ENCODE measurements at places on chromosomes 16 and 17. TPM values are rescaled to one million over a fixed set of nuclear protein-coding genes. Genes with fewer than 3 reads are reported as not detected.
A peak's percentile ranks its signal among the peaks of the same experiment; 100 is the strongest.

DNA sequence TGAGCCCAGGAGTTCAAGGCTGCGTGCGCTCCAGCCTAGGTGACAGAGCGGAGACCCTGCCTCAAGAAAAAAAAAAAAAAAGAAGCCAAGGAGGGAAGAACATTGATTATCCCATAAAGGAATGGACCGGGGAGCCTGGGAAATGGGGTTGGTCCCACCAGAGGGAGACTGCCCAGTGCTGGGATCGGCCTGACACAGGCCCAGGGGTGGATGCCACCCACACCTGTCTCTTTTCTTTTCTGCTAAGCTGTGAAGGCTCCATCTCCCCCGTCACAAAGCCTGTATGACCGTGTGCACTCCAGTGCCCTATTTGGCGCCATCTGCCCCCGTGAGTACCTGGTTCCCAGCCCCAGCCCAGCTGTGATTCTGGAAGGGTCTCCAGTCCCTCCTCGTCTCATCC, 15.7 kb downstream of the UBALD1 start:
- no peak overlapping the region for H3K4me3 ChIP-seq
- no peak for DNase-seq
- H3K36me3 ChIP-seq = no peaks in the 10 kb centered on the region
- H3K4me1 ChIP-seq = no peaks in the 10 kb centered on the region
- H3K27me3 ChIP-seq = peaks cover 7% of the 10 kb centered on the region

- peaks cover 8% of the 10 kb centered on the region for H3K4me1 ChIP-seq
- H3K36me3 ChIP-seq = no peaks in the 10 kb centered on the region
- H3K27ac ChIP-seq = no peak overlapping the region
Measured at GRCh38 chr16:85592700-85593493, 20.2 kb upstream of the GSE1 start.

DNA sequence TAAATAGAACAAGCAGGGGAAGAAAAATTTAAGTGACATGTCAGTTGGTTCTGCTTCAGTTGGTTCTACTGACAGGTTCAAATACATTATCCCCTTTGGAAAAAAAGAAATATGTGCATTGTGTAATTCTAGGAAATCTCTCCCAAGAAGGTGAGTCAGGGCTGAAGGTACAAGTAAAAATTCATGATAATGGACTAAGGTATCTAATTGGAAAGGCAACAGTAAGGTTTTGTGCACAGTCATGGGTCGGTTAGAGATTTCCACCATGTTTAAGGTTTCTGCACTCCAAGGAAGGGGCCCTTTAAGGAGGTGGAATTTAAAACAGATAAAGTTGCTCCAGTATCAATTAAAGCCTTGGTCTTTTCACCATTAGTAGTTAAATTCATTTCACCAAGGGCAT, 17.9 kb upstream of the B4GALNT2 start:
- no peak for DNase-seq
- H3K36me3 ChIP-seq = no peaks in the 10 kb centered on the region
- H3K27me3 ChIP-seq = peaks cover 6% of the 10 kb centered on the region
- H3K4me1 ChIP-seq = no peaks in the 10 kb centered on the region
- no peak overlapping the region for H3K4me3 ChIP-seq

DNA sequence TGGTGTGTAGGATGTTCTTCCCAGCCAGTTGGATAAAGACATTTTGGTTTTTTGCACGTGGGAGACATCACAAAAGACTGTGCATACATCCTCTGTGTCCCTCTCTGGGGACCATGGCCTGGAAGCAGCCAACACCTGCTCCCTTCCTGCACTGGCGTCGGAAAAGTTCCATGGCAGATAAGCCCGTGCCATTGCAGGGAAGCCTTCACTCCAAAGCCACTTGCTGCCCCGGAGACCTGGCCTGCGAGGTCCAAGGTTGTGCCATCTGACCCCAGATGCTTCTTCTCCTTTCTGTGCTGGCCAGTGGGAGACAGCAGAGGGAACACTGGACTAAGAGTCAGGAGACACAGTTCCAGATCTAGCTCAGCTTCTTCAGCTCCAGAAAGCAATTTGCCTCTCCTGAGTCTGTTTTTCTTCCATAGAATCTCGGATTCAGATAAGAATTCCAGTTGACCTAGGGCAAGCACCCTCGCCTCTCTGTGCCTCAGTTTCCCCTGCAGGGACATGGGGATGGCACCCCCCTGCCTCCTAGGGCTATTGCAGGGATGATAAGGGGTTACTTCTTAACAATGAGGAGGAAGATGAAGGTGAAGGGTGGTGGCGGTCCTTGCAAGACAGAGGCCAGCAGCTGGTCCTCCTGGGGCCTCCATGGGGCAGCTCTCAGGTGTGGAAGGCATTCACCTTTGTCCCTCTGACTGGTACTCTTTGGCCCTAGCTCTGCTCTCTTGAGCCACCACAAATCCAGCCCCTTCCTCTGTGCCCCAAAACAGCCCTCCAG, 134.2 kb downstream of the CMIP start:
- H3K27ac ChIP-seq = no peak overlapping the region
- no peak for DNase-seq
- H3K36me3 ChIP-seq = no peaks in the 10 kb centered on the region
- no peaks in the 10 kb centered on the region for H3K27me3 ChIP-seq
- no peak overlapping the region for H3K4me3 ChIP-seq

GRCh38 chr17:76278952-76279741, 14.0 kb downstream of the UBALD2 start:
- no peak overlapping the region for H3K27ac ChIP-seq
- H3K27me3 ChIP-seq = no peaks in the 10 kb centered on the region
- peak; percentile 19 for DNase-seq
- no peaks in the 10 kb centered on the region for H3K36me3 ChIP-seq

The ACSF2 gene
- 43.3 TPM for total RNA-seq

The NPIPA8 gene
- 7.2 TPM for total RNA-seq

The GNG13 gene
- not detected for total RNA-seq

GRCh38 chr16:84532855-84533486, 28.5 kb upstream of the MEAK7 start:
- peaks cover 28% of the 10 kb centered on the region for H3K4me1 ChIP-seq
- H3K4me3 ChIP-seq = no peak overlapping the region
- H3K36me3 ChIP-seq = no peaks in the 10 kb centered on the region
- peaks cover 4% of the 10 kb centered on the region for H3K27me3 ChIP-seq
- DNase-seq = no peak

GRCh38 chr17:28282596-28282995, 36.4 kb upstream of the TMEM97 start:
- H3K27ac ChIP-seq = peak overlapping the region; percentile 67
- H3K27me3 ChIP-seq = peaks cover 2% of the 10 kb centered on the region
- no peak overlapping the region for H3K4me3 ChIP-seq
- no peaks in the 10 kb centered on the region for H3K36me3 ChIP-seq
- DNase-seq = peak; percentile 87

GRCh38 chr17:57988301-57989250, 522 bp upstream of the VEZF1 start:
- H3K4me1 ChIP-seq = peaks cover 21% of the 10 kb centered on the region
- peak; percentile 49 for DNase-seq
- H3K27ac ChIP-seq = peak overlapping the region; percentile 94
- H3K4me3 ChIP-seq = peak overlapping the region; percentile 57
- no peaks in the 10 kb centered on the region for H3K27me3 ChIP-seq

DNA sequence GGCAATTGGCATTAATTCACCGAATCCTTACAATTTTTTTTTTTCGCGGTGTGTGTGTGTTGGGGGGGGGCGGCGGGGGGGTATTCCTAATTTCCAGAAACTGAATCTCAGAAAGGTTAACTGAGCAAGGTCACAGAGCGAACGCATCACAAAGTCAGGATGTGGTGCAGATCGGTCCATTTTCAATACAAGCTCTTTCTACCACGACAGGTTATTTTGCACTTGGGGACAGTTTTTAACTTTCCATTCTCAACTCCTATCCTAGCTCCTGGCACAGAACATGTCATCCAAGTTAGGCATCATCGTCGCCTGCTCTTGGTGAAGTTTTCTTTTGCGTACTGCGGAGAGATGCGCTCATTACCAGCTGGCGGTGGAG, 15.4 kb upstream of the ERN1 start:
- DNase-seq = no peak
- H3K27me3 ChIP-seq = no peaks in the 10 kb centered on the region
- peak overlapping the region; percentile 86 for H3K4me3 ChIP-seq
- no peaks in the 10 kb centered on the region for H3K36me3 ChIP-seq
- peak overlapping the region; percentile 64 for H3K27ac ChIP-seq

- peaks cover 44% of the 10 kb centered on the region for H3K36me3 ChIP-seq
- no peak overlapping the region for H3K27ac ChIP-seq
- peaks cover 40% of the 10 kb centered on the region for H3K4me1 ChIP-seq
- no peak overlapping the region for H3K4me3 ChIP-seq
- no peaks in the 10 kb centered on the region for H3K27me3 ChIP-seq
Measured at GRCh38 chr17:28343491-28343932, 8.0 kb downstream of the TNFAIP1 start.

The UTS2R gene
- total RNA-seq = not detected

GRCh38 chr17:32382526-32383223, 32.7 kb downstream of the ZNF207 start:
- H3K4me3 ChIP-seq = no peak overlapping the region
- H3K36me3 ChIP-seq = peaks cover 45% of the 10 kb centered on the region
- no peaks in the 10 kb centered on the region for H3K27me3 ChIP-seq
- no peak for DNase-seq

GRCh38 chr17:31398381-31399311, 7.2 kb downstream of the RAB11FIP4 start:
- DNase-seq = no peak
- H3K27ac ChIP-seq = no peak overlapping the region
- peaks cover 2% of the 10 kb centered on the region for H3K27me3 ChIP-seq
- no peaks in the 10 kb centered on the region for H3K4me1 ChIP-seq

GRCh38 chr17:19830061-19830460, 37.7 kb downstream of the ULK2 start:
- no peaks in the 10 kb centered on the region for H3K27me3 ChIP-seq
- no peak overlapping the region for H3K4me3 ChIP-seq
- peaks cover 2% of the 10 kb centered on the region for H3K36me3 ChIP-seq
- no peak for DNase-seq
- H3K4me1 ChIP-seq = no peaks in the 10 kb centered on the region
- no peak overlapping the region for H3K27ac ChIP-seq

GRCh38 chr17:62712171-62712581, 84.7 kb downstream of the MRC2 start:
- no peak for DNase-seq
- H3K27me3 ChIP-seq = no peaks in the 10 kb centered on the region
- H3K4me1 ChIP-seq = peaks cover 19% of the 10 kb centered on the region
- H3K4me3 ChIP-seq = no peak overlapping the region
- H3K36me3 ChIP-seq = no peaks in the 10 kb centered on the region

DNA sequence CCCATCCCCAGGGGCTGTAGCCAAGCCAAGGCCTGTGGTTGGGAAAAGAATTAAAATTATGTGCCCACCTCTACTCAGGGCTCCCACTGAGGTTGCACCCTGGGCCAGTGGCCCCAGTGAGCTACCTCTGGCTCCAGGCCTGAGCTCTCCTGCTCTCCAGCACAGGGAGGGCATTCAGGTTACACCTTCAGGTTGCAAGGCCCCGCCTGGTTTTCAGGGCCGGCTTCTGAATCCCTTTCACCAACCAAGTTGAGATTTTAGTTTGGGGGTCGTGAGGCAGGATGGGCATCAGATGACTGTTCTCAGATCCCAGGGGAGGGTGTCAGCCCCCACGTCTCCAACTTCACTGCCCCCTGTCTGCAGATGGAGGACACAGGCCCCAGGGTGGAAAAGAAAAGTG, 8.0 kb upstream of the KATNB1 start:
- H3K4me3 ChIP-seq = no peak overlapping the region
- H3K4me1 ChIP-seq = no peaks in the 10 kb centered on the region
- no peak for DNase-seq

DNA sequence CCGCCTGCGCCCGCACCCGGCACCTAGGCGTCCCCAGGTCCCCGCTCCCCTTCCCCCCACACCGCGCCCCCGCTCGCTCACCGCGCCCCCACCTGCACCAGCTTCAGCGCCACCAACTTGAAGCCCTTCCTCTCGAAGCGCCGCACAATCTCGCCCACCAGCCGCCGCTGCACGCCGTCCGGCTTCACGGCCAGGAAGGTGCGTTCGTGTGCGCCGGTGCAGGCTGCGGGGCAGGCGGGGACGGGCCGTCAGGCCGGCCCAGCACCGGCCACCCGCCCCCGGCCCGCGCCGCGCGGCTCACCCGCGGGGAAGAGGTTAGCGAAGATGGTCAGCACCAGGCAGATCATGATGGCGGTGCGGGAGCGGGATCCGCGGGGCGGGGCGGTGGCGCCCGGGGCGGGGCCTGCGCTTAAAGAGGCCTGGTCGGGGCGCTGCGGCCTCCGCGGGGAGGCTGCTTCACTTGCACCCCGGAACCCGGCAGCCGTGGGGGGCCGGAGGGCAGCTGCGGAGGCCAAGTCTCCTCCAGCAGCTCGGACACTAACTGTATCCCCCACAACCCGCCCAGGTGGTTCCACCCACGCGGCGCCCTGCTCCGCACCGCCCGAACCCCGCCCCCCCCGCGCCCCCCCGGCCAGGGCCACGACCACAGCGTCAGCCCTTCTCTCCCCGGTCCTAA, at the start of gene NME3:
TSS of gene NME3 (minus strand) at position 356 of the 676 bp plus-strand sequence. CDS start at position 347, 9 bp downstream.
- no peaks in the 10 kb centered on the region for H3K36me3 ChIP-seq
- H3K27me3 ChIP-seq = no peaks in the 10 kb centered on the region
- peak; percentile 43 for DNase-seq

The TTLL6 gene
- not detected for total RNA-seq

DNA sequence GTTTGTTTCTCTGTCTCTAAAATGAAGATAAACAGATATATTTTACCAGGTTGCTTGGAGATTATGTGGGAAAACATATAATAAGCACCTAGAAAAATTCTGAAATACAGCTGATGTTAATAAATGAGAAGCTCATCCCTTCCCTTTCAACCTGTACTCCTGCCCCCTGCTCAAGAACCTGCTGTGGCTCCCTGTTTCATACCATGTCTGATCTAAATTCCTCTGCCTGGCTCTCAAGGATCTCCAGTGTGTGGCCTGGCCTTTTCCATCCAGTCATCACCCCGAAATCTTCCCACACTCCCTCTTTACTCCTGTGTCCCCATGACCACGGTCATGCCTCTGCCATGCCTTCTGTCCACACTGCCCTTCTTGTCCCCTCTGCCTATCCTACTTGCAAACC, 19.4 kb upstream of the DLX4 start:
- H3K27me3 ChIP-seq = peaks cover 22% of the 10 kb centered on the region
- H3K4me3 ChIP-seq = no peak overlapping the region
- peaks cover 13% of the 10 kb centered on the region for H3K4me1 ChIP-seq
- H3K36me3 ChIP-seq = no peaks in the 10 kb centered on the region
- no peak for DNase-seq
- H3K27ac ChIP-seq = no peak overlapping the region

The RHBDF2 gene
- 30.7 TPM for total RNA-seq

DNA sequence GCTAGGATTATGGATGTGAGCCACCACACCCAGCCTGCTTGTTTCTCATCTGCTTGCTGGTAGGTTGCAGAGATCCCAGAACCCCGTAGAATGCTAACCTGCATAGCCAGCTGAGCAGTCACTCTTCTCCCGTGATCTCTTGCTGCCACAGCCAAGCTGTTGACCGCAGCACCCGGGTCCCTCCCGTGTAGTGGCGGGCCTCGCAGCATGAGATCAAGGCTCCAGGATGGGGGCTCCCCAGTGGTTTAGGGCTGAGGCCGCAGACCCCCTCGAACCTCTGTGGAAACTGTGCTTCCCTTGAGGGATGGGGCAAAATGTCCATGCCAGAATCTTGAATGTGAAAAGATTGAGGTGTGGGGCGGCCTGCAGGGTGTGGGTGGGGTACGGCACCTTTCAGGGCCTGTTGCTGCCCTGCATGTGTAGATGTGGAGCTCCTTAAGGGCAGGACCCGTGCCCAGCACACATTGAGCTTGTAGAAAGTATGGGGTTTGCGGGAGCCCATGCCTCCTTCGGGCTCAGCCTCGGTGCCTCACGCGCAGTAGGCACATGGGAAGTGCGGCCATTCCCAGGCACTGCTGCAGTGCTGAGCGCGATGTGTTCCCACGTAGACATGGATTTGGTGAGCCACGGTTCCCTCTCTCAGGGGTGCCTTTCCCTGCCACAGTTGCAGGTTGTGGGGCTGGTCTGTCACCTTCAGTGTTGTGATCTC, 99.9 kb downstream of the BANP start:
- no peaks in the 10 kb centered on the region for H3K36me3 ChIP-seq
- H3K27ac ChIP-seq = no peak overlapping the region
- no peak overlapping the region for H3K4me3 ChIP-seq
- DNase-seq = no peak
- H3K27me3 ChIP-seq = no peaks in the 10 kb centered on the region
- no peaks in the 10 kb centered on the region for H3K4me1 ChIP-seq

The ZACN gene
- total RNA-seq = 0.23 TPM

The FAM117A gene
- 5.4 TPM for total RNA-seq

All from astrocyte (in vitro differentiated cells and primary cell).